Activated T-cell treated with anti-CD3 and anti-CD28 coated beads, Interleukin-2, amount 50 U/mL, for 72 hours (primary cell): ENCODE measurements at places on chromosomes 3 and 15.

GRCh38 chr3:81749265-81749664 lies 12.2 kb downstream of the GBE1 start:
- no peak overlapping the region for H3K27ac ChIP-seq
- no peaks in the 10 kb centered on the region for H3K4me1 ChIP-seq
- no peak for DNase-seq
- H3K27me3 ChIP-seq, result no peaks in the 10 kb centered on the region
- no peak overlapping the region for H3K4me3 ChIP-seq
- peaks cover 2% of the 10 kb centered on the region for H3K36me3 ChIP-seq

- H3K27ac ChIP-seq, result no peak overlapping the region
- no peaks in the 10 kb centered on the region for H3K4me1 ChIP-seq
- peaks cover 8% of the 10 kb centered on the region for H3K27me3 ChIP-seq
- DNase-seq, result no peak
Observed at GRCh38 chr3:127961124-127961523, 46.1 kb downstream of the KBTBD12 start.

DNA sequence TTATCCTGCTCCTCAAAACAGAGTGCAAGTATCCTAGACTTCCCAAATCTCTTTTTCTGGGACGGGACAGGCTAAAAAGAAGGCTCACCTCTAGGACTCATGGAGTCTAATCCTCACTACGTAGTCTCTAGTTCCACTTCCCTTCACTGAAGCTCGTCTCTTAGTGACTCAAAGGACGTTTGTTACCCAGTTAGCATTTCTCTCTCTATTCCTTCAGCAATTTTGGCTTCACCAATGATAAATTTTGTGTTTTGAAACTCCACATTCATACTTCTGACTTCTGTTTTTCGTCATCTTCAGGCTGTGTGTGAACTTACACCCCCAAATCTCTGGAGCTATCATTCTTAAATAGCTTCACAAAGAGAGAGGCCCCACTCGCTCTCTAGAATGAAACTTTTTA lies 627.1 kb downstream of the NAALADL2 start:
- H3K27me3 ChIP-seq, result no peaks in the 10 kb centered on the region
- H3K4me1 ChIP-seq, result no peaks in the 10 kb centered on the region
- H3K36me3 ChIP-seq, result no peaks in the 10 kb centered on the region
- no peak overlapping the region for H3K4me3 ChIP-seq
- no peak for DNase-seq
- no peak overlapping the region for H3K27ac ChIP-seq

DNA sequence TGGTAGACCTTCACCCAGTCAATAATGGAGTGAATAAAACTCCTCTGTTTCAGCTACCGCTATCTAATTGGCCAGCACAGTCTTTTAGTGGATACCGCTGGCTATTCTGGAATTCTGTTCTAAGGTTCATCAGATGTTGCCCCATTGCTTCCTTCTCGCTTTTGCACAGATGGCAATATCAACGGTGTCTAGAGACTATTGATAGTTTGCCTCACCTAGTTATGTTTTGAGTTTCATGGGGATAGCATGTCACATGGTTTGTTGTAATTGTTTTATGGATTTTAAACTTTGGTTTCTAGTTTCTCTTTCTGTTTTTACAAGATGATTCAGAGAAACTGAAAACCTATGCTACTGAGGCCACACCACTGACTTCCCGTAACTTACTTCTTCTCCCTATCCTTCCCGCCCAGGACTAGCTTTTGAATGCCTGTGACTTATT lies 2.0 kb downstream of the XRN1 start:
- H3K36me3 ChIP-seq, result peaks cover 9% of the 10 kb centered on the region
- peaks cover 53% of the 10 kb centered on the region for H3K4me1 ChIP-seq
- no peaks in the 10 kb centered on the region for H3K27me3 ChIP-seq
- peak overlapping the region; percentile 100 for H3K27ac ChIP-seq

DNA sequence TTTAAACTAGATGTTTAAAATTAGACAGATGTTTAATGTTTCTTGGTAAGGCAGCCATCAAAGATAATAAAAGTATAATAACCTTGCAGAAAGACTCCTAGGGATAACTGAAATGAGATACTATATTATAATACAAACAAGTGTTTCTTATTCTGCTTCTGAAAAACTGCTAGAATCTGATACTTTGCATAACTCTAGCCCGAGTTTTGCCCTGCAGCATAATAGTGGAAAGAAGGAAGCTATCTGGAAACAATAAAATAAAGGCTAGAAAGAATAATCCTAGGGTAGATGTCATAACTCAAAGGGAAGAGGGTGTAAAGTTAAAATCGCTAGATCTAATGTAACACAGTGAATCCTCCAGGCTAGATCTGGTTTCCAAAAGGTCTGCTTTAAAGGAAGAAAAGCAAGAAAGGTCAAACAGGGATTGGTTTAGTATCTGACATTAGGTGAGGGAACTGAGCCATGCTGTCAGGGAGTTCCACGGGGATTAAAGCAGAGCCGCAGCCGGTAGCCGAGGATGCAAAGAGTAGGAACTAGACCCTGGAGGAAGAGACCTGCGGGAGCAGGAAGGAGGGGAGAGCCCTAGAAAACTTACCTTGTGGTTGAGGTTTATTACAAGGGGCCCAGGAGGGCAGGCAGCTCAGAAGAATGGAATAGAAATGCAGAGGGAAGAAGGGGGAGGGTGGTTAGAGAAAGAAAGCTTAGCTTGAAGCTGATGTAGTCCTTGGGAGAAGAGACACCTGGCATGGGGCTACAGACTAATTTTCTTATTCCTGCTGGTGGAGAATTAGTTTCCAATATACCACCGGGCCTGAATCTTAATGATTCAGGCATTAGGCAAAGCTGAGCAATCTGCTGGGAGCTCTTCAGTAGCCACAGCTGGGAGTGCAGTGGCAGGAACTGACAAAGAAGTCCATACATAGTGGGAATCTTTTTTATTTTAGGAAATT lies 46.1 kb upstream of the TUSC7 start:
- H3K36me3 ChIP-seq, result no peaks in the 10 kb centered on the region
- no peak overlapping the region for H3K4me3 ChIP-seq
- DNase-seq, result no peak
- no peak overlapping the region for H3K27ac ChIP-seq

DNA sequence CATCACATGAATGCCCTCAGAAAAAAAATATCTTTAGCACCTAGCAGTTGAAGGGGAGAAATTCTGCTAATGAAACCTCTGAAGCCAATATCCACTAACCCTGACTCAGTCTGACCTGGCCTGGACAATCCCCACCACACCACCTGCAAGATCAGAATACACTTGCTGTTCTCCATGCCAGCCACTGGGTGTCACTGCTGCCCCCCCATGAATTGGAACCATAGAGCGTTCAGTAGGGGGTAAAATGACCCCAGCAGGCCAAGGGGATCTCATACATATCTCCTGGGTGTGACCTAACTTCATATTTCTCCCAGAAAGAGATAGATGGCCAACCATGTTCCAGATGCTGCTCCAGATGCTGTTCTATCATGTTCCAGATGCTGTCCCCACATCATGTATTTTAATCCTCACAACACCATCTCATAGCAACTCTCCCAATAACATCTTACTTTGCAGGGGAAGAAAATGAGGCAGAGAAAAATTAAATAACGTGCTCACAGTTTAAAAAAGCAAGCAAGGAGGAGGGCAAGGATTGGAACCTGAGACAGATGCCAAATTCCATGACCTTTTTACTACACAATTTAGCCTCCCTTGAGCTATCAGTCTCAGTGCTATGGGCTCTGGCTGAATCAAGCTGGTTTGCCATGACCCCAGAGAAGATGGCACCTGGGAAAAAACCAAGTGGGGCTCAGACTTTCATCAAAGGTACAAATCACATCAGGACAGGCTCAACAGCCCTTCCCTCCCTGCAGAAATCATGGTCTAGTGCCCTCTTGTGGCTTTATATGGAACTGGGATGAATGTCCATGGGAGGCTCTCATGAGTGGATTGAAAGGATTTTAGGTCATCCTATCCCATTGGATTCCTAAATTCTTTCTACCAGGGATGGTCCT lies 12.4 kb downstream of the NTRK3 start:
- no peaks in the 10 kb centered on the region for H3K36me3 ChIP-seq
- DNase-seq, result peak; percentile 24
- H3K27ac ChIP-seq, result no peak overlapping the region
- no peak overlapping the region for H3K4me3 ChIP-seq
- H3K4me1 ChIP-seq, result peaks cover 10% of the 10 kb centered on the region

- H3K4me1 ChIP-seq, result peaks cover 9% of the 10 kb centered on the region
- no peak overlapping the region for H3K4me3 ChIP-seq
- no peak overlapping the region for H3K27ac ChIP-seq
- DNase-seq, result no peak
Observed at GRCh38 chr15:42903388-42904324, 16.9 kb downstream of the TTBK2 start.

GRCh38 chr3:58630076-58630709 lies 36.4 kb downstream of the FAM3D start:
- no peaks in the 10 kb centered on the region for H3K36me3 ChIP-seq
- H3K27me3 ChIP-seq, result peaks cover 6% of the 10 kb centered on the region
- no peaks in the 10 kb centered on the region for H3K4me1 ChIP-seq
- no peak overlapping the region for H3K27ac ChIP-seq
- no peak overlapping the region for H3K4me3 ChIP-seq

DNA sequence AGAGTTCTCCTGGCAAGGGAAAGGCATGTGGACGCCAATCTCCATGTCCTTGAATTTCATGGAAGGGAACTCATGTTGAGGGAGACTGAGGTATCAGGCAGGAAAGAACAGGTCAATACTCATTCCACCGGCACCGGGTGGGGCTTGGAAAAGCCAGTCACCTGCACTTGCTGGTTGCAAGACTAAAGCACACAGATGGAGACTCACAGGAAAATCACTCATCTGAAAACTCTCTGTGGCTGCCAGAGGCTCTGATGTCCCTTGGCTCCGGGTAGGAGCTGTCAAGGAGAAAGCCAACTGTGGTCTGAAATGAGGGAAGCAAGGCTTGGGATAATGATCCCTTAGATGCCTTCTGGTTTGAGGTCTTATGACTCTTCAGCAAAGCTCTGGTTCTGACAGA lies 8.7 kb upstream of the CGNL1 start:
- no peaks in the 10 kb centered on the region for H3K36me3 ChIP-seq
- H3K4me1 ChIP-seq, result no peaks in the 10 kb centered on the region
- no peaks in the 10 kb centered on the region for H3K27me3 ChIP-seq
- no peak overlapping the region for H3K27ac ChIP-seq

DNA sequence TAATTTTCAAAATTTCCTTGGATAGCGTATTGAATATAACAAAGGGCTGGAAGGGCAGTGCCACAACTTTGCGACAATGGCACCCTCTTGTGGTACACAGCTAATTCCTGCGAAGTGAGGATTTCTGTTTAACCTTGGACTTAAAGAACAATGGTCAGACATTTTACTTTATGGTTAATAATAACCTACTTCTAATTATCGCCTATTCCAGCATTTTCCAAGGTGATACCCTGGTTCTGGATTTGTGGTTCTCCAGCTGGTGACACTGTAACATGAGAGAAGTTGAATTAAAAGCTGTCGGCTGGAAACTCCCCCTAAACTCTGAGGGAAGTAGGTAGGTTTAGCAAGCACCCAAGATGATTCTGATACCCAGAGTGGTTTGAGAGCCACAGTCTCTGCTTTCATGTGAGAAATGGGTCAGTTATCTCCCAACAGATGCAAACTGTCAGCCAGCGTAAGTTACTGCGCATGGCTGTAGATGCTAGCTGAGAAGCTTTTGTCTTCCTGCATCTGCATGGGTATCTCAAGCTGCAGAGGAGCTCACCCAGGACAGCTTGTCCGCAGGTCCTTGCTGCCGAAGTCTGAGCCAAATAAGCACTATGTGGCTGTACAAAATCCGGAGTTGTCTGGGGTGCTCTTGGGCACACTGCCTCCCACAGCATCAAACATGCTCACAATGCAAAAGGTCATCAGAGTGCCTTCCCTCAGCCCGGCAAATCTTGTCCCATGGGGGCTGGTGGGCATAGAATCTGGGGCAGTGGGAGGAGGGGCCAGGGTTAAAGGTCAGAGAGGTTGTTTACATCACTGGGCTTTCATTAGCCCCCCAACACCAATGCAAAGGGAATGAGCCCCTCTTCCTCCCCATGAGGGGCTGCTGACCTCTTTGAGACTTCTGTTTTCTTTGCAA lies 6.6 kb upstream of the CHSY1 start:
- H3K4me3 ChIP-seq, result no peak overlapping the region
- peaks cover 25% of the 10 kb centered on the region for H3K4me1 ChIP-seq
- DNase-seq, result peak; percentile 54
- peaks cover 21% of the 10 kb centered on the region for H3K27me3 ChIP-seq
- no peaks in the 10 kb centered on the region for H3K36me3 ChIP-seq

DNA sequence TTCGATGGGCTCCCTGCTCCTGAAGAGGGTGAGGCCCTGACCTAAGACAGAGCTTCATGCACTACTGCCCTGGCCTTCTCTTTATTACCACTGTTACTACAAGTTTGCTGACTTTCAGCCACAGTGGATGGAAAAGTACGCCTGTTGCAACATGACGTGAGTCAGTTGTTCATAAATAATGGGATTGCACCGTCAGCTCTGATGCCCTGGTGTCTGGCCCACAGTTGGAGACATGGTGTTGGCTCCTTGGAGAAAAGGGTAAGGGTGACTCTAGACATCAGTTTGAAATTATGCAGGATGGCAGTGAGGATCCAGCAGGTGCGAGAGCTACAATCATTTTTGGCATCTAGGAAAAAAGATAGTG lies 5.5 kb downstream of the PAQR5 start:
- no peak for DNase-seq
- no peak overlapping the region for H3K27ac ChIP-seq
- H3K4me1 ChIP-seq, result no peaks in the 10 kb centered on the region
- H3K27me3 ChIP-seq, result peaks cover 59% of the 10 kb centered on the region

GRCh38 chr3:196284396-196284795 lies 3.1 kb downstream of the PCYT1A start:
- peak overlapping the region; percentile 29 for H3K27ac ChIP-seq
- no peak for DNase-seq
- H3K4me1 ChIP-seq, result peaks cover 59% of the 10 kb centered on the region

DNA sequence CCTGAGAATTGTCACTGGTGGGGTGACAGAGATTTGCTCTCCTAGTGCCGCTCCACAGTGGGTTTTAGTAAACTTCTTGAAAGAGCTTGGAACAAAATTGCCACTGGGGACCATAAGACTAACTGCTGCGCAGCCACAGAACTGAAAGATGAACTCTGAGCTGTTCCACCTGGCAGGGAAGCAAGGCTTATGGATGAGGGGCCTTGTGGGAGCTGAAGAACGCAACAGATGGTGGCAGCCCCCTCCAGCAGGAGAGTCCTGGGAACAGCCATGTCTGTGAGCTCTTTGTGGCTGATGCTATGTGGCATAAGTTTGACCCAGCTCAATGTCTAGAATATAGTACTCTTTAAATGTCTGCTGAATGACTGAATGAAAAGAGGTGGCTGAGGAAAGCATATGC lies 66.8 kb upstream of the C2CD4B start:
- peaks cover 3% of the 10 kb centered on the region for H3K36me3 ChIP-seq
- no peak overlapping the region for H3K27ac ChIP-seq
- peaks cover 38% of the 10 kb centered on the region for H3K27me3 ChIP-seq
- no peak overlapping the region for H3K4me3 ChIP-seq
- H3K4me1 ChIP-seq, result no peaks in the 10 kb centered on the region
- DNase-seq, result no peak
